ENCODE measurements at places on chromosomes 6 and 20. TPM values are rescaled to one million over a fixed set of nuclear protein-coding genes. Genes with fewer than 3 reads are reported as not detected.
A peak's percentile ranks its signal among the peaks of the same experiment; 100 is the strongest.

The SLPI gene
- total RNA-seq = 0.33 TPM

The MCHR2 gene
- total RNA-seq = not detected

The ERVFRD-1 gene
- total RNA-seq = not detected

The WFDC9 gene
- total RNA-seq = not detected

The CCDC28A gene
- 18.3 TPM for total RNA-seq

The TPMT gene
- total RNA-seq = 17.9 TPM

The LTB gene
- not detected for total RNA-seq

The NKX2-2 gene
- 4.4 TPM for total RNA-seq

The MYBL2 gene
- 80.8 TPM for total RNA-seq

The INSM1 gene
- not detected for total RNA-seq

The SLC17A4 gene
- total RNA-seq = not detected

The MMP24OS gene
- total RNA-seq = 15.1 TPM

- no peak for DNase-seq
These were observed 11.8 kb upstream of the MAP1LC3A start for GRCh38 chr20:34546751-34547181.

DNA sequence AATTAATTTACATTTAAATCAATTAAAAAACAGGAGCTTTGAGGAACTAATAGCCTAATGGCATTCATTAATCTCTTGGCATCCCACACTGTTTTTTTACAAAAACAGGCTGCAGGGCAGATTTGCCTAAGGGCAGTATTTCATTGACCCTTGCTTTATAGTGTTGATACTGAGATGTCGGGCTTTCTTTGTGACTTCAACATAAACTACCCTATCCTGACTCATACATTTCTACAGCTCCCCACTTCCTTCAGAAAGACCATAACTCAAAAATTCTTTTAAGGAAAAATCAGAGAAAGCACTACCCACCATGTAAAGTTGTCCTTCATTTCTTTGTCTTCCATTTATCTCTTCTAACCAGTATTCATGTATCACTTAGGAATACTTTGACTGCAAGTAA, 92.2 kb upstream of the NT5E start:
- DNase-seq = no peak

- no peak for DNase-seq
These were observed 50.3 kb downstream of the MYB start for GRCh38 chr6:135231469-135231844.

- peak; percentile 4 for DNase-seq
These were observed 308.2 kb downstream of the FARS2 start for GRCh38 chr6:5569491-5569890.

- peak; percentile 65 for DNase-seq
These were observed 6.7 kb downstream of the PSMA7 start for GRCh38 chr20:62136283-62137091.

DNA sequence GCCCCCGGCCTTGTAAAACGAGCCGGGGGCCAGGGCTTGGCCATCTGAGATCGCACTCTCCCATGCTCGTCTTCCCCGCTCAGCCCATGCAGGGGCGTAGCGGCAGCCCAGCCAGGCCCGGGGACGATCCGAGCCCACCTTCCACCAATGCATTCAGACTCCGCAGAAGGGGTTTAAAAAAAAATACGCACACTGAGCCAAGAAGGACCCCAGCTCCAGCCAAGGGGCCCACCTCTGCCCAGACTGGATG, 320 bp downstream of the GSTA4 start:
- no peak for DNase-seq

- no peak for DNase-seq
These were observed 24.4 kb downstream of the DNAH8 start for GRCh38 chr6:38739532-38739931.

DNA sequence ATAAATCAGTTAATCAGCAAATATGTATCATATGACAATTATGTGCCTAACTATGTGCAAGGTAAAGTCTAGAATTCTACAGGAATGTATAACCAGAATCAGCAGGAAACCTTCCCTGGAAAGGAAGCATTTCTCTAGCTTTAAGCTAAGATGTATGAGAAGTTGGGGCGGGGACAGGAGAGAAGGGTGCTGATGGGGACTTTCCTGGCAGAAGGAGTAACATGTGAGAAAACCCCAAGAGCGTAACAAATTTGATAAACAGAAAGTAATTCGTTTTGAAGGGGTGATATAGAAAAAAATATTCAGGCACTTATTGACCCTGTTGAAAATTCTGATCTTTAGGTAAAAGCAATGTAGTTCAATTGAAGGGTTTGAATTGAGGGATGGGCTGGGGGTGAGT, 226.1 kb downstream of the KHDRBS2 start:
- DNase-seq = no peak

- peak; percentile 49 for DNase-seq
These were observed 29.9 kb downstream of the SGK1 start for GRCh38 chr6:134287859-134288537.

DNA sequence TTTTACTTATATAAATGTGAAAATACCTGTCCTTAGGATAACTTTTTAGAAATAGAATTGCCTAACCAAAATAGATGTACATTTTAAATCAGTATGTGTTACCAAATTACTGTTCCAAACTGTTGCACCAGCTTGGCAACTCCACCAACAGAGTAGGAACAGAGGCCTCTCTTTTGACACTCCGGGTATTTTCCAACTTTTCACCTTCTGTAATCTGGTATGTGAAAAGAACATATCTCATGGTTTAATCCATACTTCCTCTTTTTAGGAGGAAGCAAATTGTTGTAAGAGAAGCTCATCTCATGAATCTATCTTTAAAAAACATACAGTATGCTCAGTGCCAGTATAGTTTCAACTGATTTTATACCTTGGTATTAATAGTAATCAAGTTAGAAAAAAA, 24.9 kb downstream of the RNF144B start:
- DNase-seq = no peak

DNA sequence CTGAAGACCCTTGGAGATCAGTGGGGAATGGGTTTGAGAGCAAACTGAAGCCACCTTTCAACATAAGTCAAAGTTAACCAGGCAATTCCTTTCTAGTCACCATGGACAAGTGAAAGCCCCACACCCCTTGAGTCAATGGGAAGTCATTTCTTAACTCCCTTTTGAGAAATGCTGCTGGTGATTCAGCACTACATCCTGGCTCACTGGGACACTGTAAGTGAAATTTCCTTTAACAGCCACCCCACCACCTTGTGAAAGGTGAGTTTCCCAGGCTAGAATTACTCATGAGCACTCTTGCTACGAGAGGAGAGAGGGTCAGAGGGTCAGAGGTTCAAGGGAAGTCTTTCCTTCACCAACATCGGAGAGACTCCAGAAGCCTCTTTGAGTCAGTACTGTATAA, 93.3 kb upstream of the MARCKS start:
- DNase-seq = peak; percentile 70

DNA sequence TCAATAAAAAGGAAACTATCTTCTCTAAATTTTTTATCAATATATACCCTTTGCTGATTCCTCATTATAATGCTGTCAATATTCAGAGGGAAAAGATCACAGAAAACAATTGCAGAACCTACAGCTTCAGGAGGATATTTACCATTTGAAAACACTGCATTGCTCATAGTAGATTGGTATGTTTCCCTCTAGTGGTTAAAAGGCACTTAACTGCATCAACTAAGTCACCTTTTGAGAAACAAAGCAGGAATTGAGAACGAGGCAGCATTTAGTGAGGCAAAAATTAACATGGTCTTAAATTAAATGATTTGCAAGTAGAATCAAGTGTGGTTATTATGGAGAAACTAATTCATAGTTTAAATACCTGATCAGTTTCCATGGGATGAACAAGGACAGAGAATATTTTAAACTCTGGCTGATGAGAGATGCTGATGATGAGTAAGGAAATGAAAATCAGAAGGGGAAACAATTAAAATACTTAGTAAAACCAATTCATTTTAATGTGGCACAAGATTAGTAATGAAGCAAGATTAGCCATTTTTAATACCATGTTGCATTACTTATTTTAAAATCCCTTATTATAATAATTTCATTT, 642.1 kb downstream of the EPHA7 start:
- DNase-seq = peak; percentile 8

- no peak for DNase-seq
These were observed 65.0 kb downstream of the ISM1 start for GRCh38 chr20:13286052-13286451.

DNA sequence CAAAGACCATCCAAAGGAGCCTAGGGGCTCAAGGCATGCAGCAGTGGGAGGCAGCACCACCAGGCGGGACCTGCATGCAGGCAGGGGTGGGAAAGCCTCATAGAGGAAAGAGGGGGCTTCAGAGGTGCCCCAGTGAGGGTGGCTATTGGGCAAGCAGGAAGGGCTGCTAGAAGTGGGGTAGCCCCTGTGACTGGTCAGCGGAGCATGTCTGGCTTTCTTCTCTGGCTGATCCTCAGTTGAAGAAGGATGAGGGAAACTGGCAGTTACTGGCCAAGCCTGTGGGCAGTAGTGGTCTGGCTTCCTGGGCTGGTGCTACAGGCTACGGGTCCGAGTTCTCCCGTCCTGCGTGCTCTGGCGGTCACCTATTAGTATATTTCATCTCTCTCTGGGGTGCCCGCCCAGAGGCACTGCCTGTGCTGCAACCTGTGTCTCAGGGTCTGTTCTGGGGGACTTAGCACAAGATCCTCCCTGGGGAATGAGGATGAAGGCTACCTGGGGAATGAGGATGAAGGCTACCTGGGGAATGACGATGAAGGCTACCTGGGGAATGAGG, 35.9 kb upstream of the CST7 start:
- DNase-seq = no peak

DNA sequence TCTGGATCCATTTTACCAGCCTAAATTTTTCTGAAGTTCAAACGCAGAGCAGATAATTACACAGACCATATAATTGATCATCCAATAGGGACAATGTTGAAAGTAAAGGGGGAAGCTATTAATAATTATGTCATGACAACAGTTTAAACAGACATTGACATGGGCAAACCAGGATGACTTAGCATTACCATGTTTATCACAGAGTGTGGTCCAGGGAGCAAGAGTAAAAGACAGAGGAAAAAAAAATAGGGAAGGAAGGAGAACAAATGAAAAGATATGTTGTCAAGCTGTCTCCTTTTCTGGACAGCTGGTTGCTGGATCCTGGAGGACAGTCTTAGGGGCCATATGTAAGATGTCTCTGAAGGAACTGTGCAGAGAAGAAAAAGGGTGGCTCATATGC, 69.4 kb upstream of the FBXL4 start:
- DNase-seq = no peak

- no peak for DNase-seq
These were observed 10.6 kb upstream of the DLK2 start for GRCh38 chr6:43465948-43466347.

- DNase-seq = no peak
These were observed 201.8 kb downstream of the GRIK2 start for GRCh38 chr6:101595276-101595675.

DNA sequence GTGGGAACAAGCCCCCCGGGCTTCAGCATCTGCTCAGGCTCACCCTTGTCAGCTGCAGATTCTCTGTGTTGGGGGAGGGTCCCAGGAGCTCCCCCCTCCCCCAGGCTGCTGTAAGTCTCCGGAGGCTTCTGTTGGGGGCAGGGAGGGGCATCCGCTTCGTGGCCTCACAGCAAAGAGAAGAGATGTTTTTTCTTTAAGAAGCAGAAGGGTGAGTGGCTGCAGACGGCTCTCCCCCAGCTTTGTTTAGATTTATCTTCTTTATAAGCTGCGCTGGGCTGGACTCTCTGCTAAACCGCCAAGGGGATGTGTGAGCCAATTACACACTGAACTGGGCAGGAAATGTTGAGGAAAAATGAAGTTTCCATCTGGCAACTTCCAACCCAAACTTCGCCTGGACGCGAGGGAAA, 48.7 kb upstream of the GATA5 start:
- DNase-seq = no peak

GRCh38 chr6:12137480-12137879, 125.4 kb downstream of the HIVEP1 start:
- DNase-seq = peak; percentile 59

DNA sequence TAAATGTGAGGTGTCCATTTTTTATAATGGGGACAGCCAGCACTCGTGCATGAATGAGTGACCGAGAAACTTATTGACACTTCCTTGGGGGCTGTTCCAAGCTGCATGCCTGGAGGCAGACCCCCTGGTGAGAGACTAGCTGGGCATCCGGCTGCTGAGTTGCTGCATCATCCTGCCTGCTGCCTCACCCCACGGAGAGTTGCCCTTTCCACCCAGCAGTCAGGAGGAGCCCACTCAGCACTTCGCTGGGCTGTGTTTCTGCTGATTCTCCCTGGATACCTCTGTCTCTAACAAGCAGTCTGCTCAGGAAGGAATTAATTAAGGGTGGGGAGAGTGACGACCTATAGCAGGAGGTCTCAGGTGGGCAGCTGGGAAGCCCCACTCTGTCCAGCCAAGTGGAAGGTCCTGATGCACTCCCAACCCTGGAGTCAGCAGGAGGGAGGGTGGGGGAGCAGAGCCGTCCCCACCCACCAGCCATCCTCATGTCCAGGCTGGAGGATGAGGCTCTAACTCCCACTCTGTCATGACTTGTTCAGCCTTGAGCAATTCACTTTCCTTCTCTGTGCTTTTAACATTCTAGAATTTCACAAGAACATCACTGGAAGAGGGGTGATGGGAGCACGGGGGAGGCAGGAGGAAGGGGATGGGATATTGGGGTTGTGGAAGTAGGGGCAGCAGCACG, 177.3 kb downstream of the LRFN2 start:
- peak; percentile 46 for DNase-seq

DNA sequence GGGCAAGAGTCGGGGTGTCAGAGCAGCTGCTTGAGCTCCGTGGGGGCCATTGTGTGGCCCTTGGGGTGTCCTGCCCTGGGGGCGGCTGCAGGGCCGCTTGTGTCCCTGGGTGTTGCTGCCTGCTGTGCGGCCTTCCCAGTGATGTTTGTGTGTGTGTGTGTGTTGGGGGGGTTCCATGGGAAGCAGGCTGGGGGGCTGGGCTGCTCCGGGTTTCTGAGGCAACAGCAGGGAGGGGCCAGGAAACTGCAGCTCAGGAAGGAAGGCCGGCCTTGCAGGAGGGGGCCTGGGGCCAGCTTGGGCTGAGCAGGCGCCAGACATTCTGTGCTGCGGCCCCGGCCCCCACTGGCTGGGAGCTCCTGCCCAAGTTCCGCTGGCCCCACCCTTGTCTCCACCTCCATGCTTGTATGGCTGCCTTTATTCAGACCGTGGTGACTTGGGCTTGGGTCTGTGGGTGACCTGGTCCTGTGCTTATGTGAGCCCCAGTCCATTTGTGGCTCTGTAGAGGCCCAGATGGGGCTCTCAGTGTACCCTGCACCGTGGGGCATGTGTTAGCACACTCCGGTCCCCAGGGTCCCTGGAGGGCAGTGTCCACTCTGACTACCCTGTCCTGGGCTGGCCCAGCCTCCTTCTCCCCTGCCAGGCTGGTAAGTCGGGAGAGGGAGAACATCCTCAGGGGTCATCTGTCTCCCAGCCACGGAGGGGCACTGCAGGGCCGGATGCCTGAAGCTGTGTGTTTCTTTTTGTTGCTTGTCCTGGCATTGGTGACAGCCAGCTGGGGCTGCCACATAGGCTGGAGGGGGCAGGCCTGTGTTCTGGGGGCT, 4.6 kb upstream of the SOX18 start:
- peak; percentile 66 for DNase-seq

GRCh38 chr6:20583444-20583800, 49.2 kb downstream of the CDKAL1 start:
- no peak for DNase-seq

GRCh38 chr20:32495217-32495565, 89.9 kb downstream of the NOL4L start:
- DNase-seq = no peak

- no peak for DNase-seq
These were observed 75.0 kb downstream of the CEP57L1 start for GRCh38 chr6:109170333-109170732.

- peak; percentile 34 for DNase-seq
These were observed 289.6 kb downstream of the RFPL4B start for GRCh38 chr6:112636650-112637262.

GRCh38 chr6:44075647-44076355, 51.5 kb downstream of the MRPL14 start:
- DNase-seq = no peak

Data from A172 (cell line).